Thoracic aorta (tissue), 2 donors: ENCODE measurements at places on chromosomes 1 and 21. TPM values are rescaled to one million over a fixed set of nuclear protein-coding genes. Genes with fewer than 3 reads are reported as not detected.

Gene FALEC
- total RNA-seq, result not detected

Gene FMN2
- 0.14 TPM for total RNA-seq

Gene MROH9
- total RNA-seq, result not detected

Gene CRP
- total RNA-seq, result not detected

Gene ARL8A
- total RNA-seq, result 36.3 TPM

GRCh38 chr1:3068564-3069431 is at the start of gene PRDM16:
Gene PRDM16 (plus strand): TSS chr1:3069203. CDS start chr1:3069260, 57 bp downstream.
- H3K27ac ChIP-seq, result peak within 1 kb of the TSS; percentile 99
- no peaks in the 10 kb centered on the region for H3K36me3 ChIP-seq
- DNase-seq, result no peak
- H3K4me3 ChIP-seq, result peak within 1 kb of the TSS; percentile 99

GRCh38 chr1:181347495-181348390 is 135.6 kb upstream of the CACNA1E start:
- no peaks in the 10 kb centered on the region for H3K4me1 ChIP-seq
- no peak for DNase-seq
- no peak overlapping the region for H3K27ac ChIP-seq

GRCh38 chr1:222784916-222785315 is 29.9 kb upstream of the DISP1 start:
- no peaks in the 10 kb centered on the region for H3K36me3 ChIP-seq
- DNase-seq, result no peak
- no peaks in the 10 kb centered on the region for H3K27me3 ChIP-seq
- H3K27ac ChIP-seq, result no peak overlapping the region

- H3K36me3 ChIP-seq, result peaks cover 14% of the 10 kb centered on the region
- no peak for DNase-seq
- no peaks in the 10 kb centered on the region for H3K27me3 ChIP-seq
Observed at GRCh38 chr1:241513378-241513777, 6.2 kb downstream of the FH start.

GRCh38 chr1:17929224-17929623 is 174.1 kb downstream of the ACTL8 start:
- no peaks in the 10 kb centered on the region for H3K36me3 ChIP-seq
- no peak overlapping the region for H3K4me3 ChIP-seq
- H3K27ac ChIP-seq, result no peak overlapping the region
- no peak for DNase-seq
- H3K27me3 ChIP-seq, result no peaks in the 10 kb centered on the region

DNA sequence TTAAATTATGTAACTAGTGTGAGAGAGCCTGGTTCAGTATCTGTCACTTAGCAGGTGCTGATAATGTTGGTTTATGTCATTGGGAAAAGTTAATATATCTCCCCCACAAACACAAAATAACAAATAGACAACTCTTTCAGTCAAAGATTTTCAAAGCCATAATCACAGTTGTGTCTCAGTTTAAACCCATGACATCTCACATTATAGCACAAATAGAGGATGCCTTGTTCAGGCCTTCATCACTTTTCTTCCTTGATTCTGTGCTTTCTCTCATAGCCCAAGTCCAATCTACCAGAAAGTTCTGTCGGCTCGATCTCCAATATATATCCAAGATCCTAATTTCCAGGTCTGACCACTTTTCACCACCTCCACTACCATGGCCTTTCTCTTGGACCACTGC is 6.2 kb upstream of the EPS15 start:
- H3K36me3 ChIP-seq, result no peaks in the 10 kb centered on the region
- H3K27me3 ChIP-seq, result no peaks in the 10 kb centered on the region
- DNase-seq, result no peak
- no peak overlapping the region for H3K4me3 ChIP-seq
- H3K27ac ChIP-seq, result no peak overlapping the region

DNA sequence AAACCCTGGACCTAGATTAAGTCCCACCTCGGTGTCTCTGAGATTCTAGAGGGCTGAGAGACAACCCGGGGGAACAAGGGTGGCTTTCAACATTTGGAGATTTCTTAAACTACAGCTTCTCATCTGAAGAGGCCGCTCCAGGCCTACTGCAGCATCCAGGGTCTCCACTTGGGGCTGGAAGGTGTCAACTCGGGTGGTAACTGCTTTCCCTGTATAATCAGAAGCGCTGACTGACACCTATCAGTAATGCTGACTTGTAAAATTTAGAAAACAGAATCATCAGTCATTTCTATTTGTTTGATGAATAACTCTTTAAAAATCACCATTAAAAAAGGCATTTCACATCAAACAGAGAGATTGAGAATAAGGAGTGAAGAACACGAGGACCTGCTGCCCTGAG is 226.0 kb downstream of the PBX1 start:
- peak overlapping the region; percentile 60 for H3K27ac ChIP-seq
- H3K4me1 ChIP-seq, result peaks cover 22% of the 10 kb centered on the region
- no peak for DNase-seq
- no peaks in the 10 kb centered on the region for H3K27me3 ChIP-seq

DNA sequence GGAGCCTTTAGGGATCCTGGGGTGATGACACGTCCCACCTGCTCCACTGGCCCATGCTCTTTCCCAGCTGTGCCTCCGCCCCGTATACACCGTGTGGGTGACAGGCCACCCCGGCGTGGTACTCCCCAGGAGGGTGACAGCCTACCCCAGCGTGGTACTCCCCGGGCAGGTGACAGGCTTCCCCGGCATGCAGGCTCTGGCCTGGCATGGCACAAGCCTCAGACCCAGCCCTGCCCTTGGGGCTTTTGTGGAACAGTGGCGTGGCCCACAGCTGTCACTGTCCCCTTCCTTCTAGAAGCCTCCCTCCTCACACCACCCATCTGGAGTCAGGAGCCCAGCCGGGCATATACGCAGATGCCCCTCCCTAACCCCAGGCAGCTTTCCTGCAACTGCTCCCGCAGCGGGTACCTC is 4.7 kb upstream of the PFKL start:
- no peak for DNase-seq
- H3K27me3 ChIP-seq, result no peaks in the 10 kb centered on the region
- no peak overlapping the region for H3K4me3 ChIP-seq
- no peaks in the 10 kb centered on the region for H3K36me3 ChIP-seq
- no peak overlapping the region for H3K27ac ChIP-seq
- H3K4me1 ChIP-seq, result peaks cover 7% of the 10 kb centered on the region

GRCh38 chr1:151458802-151459330 is 428 bp downstream of the POGZ start:
- H3K36me3 ChIP-seq, result no peaks in the 10 kb centered on the region
- DNase-seq, result no peak
- H3K4me1 ChIP-seq, result peaks cover 23% of the 10 kb centered on the region
- peak overlapping the region; percentile 84 for H3K4me3 ChIP-seq

GRCh38 chr1:162485236-162485635 is 12.4 kb upstream of the UHMK1 start:
- H3K4me3 ChIP-seq, result no peak overlapping the region
- no peak overlapping the region for H3K27ac ChIP-seq
- no peaks in the 10 kb centered on the region for H3K27me3 ChIP-seq
- no peaks in the 10 kb centered on the region for H3K4me1 ChIP-seq

DNA sequence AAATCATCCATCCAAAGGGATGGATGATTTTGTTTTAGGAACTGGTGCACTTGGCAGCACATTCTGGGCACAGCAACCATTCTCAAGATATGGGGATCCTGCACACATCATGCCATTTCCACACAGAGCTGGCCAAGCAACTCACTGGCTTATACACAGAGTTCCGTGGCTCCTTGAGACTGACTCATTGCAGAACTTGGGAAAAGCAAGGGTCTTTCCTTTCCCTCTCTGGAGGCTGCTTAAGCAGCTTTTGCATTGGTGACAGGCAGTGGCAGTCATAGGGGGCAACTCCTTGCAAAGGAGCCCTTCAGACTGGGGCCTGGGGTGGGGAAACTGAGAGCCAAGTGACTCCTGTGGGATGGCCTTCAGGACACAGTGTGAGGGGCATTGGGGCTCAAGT is 1.9 kb upstream of the MAD2L2 start:
- no peak overlapping the region for H3K27ac ChIP-seq
- DNase-seq, result no peak
- H3K27me3 ChIP-seq, result no peaks in the 10 kb centered on the region
- H3K4me1 ChIP-seq, result peaks cover 22% of the 10 kb centered on the region
- no peaks in the 10 kb centered on the region for H3K36me3 ChIP-seq

- H3K36me3 ChIP-seq, result no peaks in the 10 kb centered on the region
- no peaks in the 10 kb centered on the region for H3K27me3 ChIP-seq
- no peak overlapping the region for H3K4me3 ChIP-seq
- H3K4me1 ChIP-seq, result no peaks in the 10 kb centered on the region
- H3K27ac ChIP-seq, result no peak overlapping the region
- DNase-seq, result no peak
Observed at GRCh38 chr1:230366504-230366915, 59.6 kb downstream of the PGBD5 start.

- no peak overlapping the region for H3K4me3 ChIP-seq
- no peak for DNase-seq
- no peaks in the 10 kb centered on the region for H3K27me3 ChIP-seq
Observed at GRCh38 chr1:80054129-80054528, 1047.6 kb upstream of the ADGRL4 start.

GRCh38 chr1:86788300-86789206 is 84.2 kb downstream of the SH3GLB1 start:
- DNase-seq, result peak; percentile 34
- H3K27ac ChIP-seq, result peak overlapping the region; percentile 80
- peaks cover 15% of the 10 kb centered on the region for H3K4me1 ChIP-seq
- H3K36me3 ChIP-seq, result no peaks in the 10 kb centered on the region
- no peaks in the 10 kb centered on the region for H3K27me3 ChIP-seq

DNA sequence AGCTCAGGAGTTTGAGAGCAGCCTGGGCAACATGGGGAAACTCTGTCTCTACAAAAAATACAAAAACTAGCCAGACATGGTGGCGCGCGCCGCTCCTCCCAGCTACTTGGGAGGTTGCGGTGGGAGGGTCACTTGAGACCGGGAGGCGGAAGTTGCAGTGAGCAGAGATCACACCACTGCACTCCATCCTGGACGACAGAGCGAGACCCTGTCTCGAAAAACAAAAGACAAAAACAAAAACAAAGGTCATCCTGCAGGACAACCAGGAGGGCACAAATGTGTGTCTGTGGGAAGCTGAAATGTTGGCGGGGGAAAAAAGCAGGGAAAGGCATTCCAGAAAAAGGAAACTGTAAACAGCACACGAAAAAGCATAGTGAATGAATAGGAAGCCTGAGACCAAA is 104.1 kb upstream of the HNRNPU start:
- H3K4me1 ChIP-seq, result peaks cover 36% of the 10 kb centered on the region
- peak overlapping the region; percentile 99 for H3K27ac ChIP-seq
- no peak for DNase-seq
- no peaks in the 10 kb centered on the region for H3K36me3 ChIP-seq
- H3K4me3 ChIP-seq, result peak overlapping the region; percentile 81
- no peaks in the 10 kb centered on the region for H3K27me3 ChIP-seq

DNA sequence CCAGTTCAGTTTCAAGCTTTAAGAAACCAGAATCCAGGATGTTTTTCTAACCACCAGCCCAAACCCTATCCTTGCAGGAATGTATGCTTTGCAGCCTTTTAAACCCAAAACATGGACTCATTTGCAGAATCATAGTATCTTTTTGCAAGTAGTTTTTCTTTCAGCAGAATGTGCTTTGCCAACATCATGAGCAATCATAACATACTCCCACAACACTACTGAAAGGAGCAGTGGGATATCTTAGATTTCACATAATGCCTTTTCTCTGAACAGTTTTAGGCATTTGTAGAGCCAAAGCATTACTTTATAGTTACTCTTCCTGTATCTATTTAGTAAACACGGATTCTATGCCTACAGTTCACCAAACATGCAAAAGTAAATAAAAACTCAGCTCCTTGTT is 10.0 kb upstream of the SH2D2A start:
- DNase-seq, result no peak
- H3K4me3 ChIP-seq, result no peak overlapping the region
- H3K27me3 ChIP-seq, result no peaks in the 10 kb centered on the region
- no peaks in the 10 kb centered on the region for H3K4me1 ChIP-seq
- no peaks in the 10 kb centered on the region for H3K36me3 ChIP-seq
- no peak overlapping the region for H3K27ac ChIP-seq

DNA sequence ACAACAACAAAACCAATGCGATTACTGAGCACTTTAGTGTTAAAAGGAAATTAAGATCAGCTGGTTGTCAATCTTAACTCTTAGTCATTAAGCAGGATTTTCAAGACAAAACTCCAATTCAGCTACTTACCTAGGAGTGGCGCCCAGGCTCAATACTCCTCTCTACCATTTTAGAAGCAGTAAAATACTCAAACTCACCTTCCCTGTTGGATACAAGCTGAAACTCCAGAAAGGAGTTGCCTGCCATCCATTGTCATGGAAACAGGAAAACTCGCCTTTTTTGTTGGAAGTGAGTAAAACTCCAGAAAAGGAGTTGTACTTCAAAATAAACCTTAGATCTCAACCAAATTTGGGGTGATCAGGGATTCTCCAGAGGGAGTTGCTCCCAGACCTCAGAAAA is 127.0 kb upstream of the F3 start:
- no peak overlapping the region for H3K27ac ChIP-seq
- H3K4me1 ChIP-seq, result no peaks in the 10 kb centered on the region
- DNase-seq, result no peak

DNA sequence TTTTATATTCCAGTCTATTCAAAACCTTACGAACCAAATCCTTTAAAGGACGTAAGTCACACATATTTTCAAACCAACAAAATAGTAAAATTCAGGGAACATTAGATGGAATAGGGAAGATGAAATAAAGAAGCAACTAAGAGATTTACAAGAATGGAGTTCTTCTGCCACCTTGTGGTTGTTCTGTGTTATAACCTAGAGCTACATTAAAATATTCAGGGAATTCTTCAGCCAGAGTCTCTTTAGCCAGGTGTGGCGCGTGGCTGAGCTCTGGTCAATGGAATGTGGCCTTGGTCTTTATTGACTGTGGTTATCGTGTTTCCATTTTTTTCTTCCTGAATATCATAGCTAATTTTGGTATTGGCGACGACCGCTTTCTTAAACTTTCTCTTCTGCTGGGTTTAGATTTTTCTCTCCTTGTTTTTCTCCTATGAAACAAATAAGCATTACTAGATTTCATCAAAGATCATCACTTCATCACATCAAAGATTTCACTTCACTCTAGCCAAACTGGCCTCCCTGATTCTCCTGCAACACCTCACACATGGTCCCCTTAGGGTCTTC is 221.3 kb downstream of the MRPL39 start:
- no peaks in the 10 kb centered on the region for H3K4me1 ChIP-seq
- no peak for DNase-seq
- H3K27me3 ChIP-seq, result no peaks in the 10 kb centered on the region

DNA sequence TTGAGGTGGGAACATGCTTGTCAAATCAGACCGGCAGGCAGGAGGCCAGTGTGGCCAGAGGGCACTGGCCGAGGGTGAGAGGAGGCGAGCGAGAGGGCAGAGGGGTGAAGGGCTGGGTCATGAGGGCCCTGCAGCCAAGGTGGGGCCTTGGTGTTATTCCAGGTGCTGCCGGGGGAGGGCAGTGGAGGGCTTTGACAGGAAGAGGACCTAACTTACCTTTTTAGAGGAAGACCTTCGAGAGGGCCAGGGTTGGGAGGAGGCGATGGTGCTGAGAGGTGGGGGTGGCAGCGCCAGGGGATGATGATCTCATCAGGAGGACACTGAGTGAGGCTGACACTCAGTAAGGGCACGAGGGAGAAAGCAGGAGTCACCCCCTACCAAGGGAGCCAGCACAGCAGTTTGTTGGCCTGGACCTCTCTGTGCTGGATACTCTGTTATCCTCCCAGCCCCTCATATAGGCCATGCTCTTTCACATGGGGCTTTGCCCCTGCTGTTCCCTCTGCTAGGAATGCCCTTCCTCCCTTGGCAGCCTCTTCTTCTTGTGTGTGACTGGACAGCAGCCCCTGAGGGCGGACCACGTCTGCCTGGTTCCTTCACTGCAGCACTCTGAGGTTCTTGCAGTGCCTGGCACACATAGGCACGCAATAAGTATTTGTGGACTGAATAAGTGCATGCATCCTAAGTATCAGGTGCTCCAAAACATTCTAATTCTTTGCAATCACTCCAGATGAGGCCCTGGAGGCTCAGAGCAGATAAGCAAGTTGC is 7.5 kb upstream of the TTC22 start:
- H3K27me3 ChIP-seq, result no peaks in the 10 kb centered on the region
- no peak overlapping the region for H3K4me3 ChIP-seq
- H3K4me1 ChIP-seq, result peaks cover 12% of the 10 kb centered on the region
- no peak overlapping the region for H3K27ac ChIP-seq
- DNase-seq, result no peak
- H3K36me3 ChIP-seq, result no peaks in the 10 kb centered on the region
